ENCODE measurements at places on chromosomes 7 and 10.

- DNase-seq = peak; percentile 12
These were observed 30.4 kb downstream of the DDC start for GRCh38 chr7:50534690-50535290.

GRCh38 chr10:29032169-29032568 is 256.7 kb upstream of the LYZL1 start:
- no peak for DNase-seq

GRCh38 chr7:103928581-103928980 is 60.9 kb downstream of the RELN start:
- DNase-seq = no peak

DNA sequence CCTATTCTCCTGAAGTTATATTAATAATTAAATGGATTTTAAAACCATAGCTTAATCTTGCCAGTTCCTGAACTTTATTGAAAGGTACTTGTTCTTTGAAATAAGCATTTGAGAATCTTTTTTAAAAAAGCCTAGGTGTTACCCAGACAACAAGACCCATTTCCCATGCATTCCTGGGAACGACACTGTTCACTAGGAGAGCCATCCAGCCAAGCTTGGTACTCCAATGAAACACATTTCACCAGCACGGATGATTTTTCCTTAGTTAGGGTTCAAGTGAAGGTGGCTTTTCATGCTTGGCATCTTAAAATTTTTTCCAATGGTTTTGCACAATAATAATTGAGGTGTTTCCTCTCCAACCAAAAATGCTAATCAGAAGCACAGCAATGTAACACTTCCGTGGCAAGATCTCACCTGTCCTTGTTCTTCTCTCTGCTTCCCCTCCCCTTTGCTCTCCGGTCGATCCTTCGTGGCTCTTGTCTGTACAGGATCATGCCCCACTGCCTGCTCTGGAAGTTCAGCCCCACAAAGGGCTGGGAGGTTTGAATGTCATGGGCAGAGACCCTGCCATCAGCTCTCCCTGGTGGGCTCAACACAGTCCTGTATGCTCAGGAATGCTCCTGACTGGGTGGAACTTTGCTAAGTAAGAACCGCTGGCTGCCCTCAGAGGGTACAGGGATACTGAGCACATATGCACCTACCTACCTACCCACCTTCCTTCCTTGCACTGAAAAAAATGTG is 69.7 kb upstream of the AQP1 start:
- DNase-seq = no peak

- no peak for DNase-seq
These were observed 345.0 kb downstream of the SEMA3D start for GRCh38 chr7:84841809-84842208.

- DNase-seq = no peak
These were observed 597.5 kb upstream of the PCDH15 start for GRCh38 chr10:55398497-55398882.

DNA sequence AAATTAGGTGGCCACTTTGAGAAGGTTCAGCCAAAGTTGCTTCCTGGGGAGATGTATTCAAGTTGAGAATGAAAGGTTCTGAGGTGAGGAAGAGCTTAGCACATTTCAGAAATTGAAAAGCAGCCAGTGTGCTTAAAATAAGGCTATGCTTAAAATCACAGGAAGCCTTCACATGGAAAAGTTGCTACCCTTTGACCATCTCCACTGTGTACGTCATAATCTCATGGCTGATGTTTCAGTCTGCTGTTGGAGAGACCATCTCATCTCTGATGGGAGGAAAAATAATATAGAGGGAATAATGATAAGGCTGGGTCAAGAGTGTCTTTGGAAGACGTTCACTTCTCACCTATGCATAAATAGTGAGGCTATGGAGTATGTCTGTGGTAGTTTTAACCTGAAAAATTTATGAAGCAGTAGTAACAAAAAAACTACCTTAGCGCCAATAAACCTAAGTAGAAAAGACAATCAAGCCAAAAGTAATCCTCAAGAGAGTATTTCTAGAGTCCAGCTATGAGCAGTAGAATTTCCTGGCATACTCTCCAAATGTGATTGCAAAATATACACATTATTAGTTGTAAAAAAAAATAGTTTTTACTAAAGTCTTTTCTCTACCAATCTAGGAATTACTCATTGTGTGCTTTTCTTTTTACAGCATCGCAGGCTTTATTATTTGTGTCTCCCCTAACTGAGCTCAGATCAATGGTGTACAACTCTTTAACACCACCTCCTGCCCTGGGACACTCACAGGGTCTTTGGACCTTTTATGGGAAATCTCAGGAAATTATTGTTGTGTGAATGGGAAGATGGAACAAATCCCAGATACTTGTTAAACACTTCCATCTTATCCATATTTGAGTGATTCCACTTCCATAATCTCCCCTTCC is 435.2 kb upstream of the LRGUK start:
- no peak for DNase-seq
